ENCODE measurements at places on chromosomes 12 and 14.

- DNase-seq, result no peak
Observed at GRCh38 chr14:67650151-67650550, 24.3 kb downstream of the VTI1B start.

GRCh38 chr14:97848317-97848980 lies 1051.3 kb downstream of the VRK1 start:
- peak; percentile 85 for DNase-seq

- no peak for DNase-seq
Observed at GRCh38 chr12:15899282-15899870, 11.8 kb upstream of the DERA start.

DNA sequence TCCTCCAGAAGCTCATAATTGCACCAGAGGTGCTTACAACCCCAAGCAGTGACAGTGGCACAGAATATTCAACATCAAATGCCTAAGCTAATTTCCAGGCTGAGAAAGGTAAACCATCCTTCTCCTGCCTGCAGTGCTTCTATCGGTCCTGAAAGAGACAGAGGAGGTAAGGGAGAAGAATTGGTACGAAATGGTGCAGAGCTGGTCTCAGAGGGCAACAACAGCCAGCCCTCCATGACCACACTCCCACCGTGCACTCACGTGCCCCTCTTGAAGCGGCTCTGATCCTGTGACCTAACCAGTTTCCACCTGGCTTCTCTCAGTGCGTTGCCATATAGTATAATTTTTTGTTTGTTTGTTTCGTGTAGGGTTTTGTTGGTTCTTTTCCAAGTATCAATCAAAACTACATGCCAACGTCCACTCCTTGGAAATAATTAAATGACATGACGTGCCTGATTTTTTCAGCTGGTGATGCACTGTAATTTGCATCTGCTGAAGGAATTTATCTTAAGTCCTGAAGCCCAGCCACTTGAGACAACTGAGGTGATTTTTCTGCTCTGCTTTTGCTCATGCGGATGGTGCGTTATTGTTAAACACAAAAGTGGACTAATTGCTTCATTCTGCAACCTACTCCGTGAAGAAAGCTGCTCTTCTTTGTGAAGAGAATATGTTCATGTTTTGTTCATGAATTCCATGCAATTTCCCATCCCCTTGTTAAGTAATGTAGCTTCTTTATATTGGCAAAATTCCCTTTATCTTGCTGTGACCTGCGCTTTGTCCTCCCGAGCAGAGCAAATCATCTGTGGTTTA lies 1.3 kb upstream of the ATP2A2 start:
- DNase-seq, result peak; percentile 59

- peak; percentile 85 for DNase-seq
Observed at GRCh38 chr12:57604992-57605810, 577 bp downstream of the DTX3 start.

DNA sequence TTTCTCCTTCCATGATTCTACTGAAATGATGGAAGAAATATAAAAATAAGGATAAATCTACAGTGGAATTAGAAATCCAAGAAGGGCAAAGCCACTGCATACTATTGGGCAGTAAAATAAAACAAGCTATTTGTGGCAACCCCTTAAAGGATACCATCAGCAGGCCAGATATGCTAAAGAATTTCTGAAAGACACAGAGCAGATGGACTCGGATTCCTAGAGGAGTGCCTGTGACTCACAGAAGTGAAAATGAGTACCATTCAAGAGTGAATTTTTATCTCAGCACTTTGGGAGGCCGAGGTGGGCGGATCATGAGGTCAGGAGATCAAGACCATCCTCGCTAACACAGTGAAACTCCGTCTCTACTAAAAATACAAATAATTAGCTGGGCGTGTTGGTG lies 318.1 kb downstream of the LRIG3 start:
- DNase-seq, result no peak

DNA sequence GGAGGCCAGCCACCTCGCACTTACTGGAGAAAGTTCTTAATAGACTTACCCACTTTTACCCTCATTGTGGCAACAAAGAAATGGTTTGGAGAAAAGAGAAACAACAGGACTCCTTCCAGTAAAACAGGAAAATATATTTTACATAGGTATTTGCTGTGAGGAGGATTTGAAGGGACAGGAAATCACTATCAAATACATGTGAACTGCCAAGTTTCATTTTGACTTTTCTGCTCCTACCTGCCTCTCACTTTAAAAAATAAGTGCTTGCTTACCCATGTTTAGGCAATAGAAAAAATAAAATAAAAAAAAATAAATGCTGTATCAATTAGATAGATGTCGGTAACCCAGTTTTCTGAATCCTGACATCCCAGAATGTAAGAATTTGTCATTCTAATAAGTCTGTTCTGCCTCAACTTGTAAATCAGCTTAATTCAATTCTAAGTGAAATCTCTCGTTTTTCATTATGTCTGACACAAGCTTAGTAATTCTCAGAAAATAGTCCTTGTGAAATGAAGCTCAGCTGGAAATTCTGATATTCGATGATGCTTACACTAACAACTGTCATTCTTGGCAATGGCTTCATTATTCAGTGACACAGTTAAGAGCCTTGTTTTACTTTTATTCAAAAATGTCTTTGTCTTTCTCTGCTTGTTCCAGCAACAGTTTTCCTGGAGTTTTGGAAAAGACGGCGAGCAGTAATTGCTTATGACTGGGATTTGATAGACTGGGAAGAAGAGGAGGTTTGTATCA lies 131.3 kb downstream of the SLC5A8 start:
- DNase-seq, result no peak

DNA sequence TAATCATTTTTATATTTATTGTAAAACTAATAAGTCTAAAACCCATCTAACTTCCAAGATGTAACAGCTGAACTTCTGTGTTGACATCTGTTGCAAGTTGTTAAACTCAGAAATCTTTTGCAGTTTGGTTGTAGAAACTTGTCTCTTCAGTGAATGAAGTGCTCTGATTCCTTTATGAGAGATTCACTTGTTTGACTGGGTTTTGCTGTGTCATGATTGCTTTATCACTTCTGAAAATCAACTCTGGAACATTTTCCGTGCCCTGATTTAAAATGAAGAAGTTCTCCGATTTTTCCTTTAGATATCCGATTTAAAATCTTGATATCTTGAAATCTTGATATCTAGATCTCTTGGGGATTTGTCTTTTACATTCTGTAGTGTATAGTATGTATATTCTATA lies 65.1 kb downstream of the DIP2B start:
- no peak for DNase-seq

- peak; percentile 62 for DNase-seq
Observed at GRCh38 chr14:94904636-94905035, 134.7 kb upstream of the GSC start.
